ENCODE measurements at places on chromosomes 7 and 10. TPM values are rescaled to one million over a fixed set of nuclear protein-coding genes. Genes with fewer than 3 reads are reported as not detected.

DNA sequence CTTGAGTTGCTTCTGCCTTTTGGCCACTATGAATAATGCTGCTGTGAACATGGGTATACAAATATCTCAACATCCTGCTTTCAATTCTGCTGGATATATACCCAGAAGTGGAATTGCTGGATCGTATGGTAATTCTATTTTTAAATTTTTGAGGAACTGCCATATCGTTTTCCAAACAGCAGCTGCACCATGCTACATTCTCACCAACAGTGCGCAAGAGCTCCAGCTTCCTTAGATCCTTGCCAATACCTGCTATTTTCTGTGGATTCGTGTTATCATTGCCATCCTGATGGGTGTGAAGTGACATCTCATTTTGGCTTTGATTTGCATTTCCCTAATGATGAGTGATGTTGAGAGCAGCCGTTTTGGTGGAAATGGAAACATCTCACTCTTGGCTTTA, 26.7 kb downstream of the FRMD4A start:
- no peak for DNase-seq
- no peak overlapping the region for H3K4me3 ChIP-seq
- H3K27me3 ChIP-seq, result no peaks in the 10 kb centered on the region
- no peaks in the 10 kb centered on the region for H3K36me3 ChIP-seq

- no peak overlapping the region for H3K27ac ChIP-seq
- no peak for DNase-seq
- H3K36me3 ChIP-seq, result peaks cover 33% of the 10 kb centered on the region
- no peak overlapping the region for H3K4me3 ChIP-seq
Measured at GRCh38 chr7:47954231-47954911, 6.1 kb upstream of the PKD1L1 start.

DNA sequence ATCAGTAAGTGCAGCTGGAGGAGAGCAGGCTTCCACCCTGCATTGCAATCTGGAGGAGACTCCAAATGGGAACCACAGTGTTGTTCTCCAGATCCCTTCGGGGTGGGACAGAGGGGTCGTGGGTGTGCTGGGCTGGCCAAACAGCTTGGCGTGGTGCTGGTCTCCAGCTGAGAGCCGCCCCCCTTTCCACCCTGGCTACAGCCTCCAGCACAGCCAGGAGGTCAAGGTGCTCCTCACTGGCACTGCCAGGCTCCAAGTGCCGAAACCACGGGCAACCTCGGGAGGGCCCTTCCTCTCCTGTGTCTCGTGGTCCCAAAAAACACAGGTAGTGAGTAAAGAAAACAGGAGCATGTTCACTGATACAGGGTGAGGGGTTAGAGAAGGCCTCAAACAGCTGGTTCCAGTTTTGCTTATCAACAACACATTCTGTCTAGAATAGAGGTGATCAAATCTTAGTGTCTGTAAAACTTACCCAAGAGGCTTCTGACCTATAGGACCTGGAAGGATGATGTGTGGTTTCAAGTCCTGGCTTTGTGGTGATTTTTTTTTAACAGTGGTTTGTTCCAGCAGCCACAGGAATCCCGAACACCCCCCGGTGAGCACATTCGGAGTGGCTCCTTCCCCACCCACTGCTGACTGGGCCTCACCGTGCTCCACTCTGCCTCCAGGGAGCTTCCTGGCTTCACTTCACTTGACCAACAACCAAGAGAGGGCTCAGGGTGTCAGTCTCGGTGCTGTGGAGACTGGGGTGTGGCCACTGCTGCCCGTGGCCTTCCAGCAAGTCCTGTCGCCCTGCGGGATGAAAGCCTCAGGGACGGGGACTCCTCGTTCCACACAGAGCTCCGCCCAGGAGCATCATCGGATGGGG, 31.2 kb upstream of the EN2 start:
- no peak overlapping the region for H3K4me3 ChIP-seq
- no peak overlapping the region for H3K27ac ChIP-seq
- H3K27me3 ChIP-seq, result no peaks in the 10 kb centered on the region

Gene FOXP2
- 24.1 TPM for total RNA-seq

GRCh38 chr10:29809383-29809782, 174.6 kb upstream of the SVIL start:
- H3K4me1 ChIP-seq, result peaks cover 2% of the 10 kb centered on the region
- H3K27me3 ChIP-seq, result no peaks in the 10 kb centered on the region
- H3K4me3 ChIP-seq, result no peak overlapping the region

Gene CALHM3
- total RNA-seq, result 0.30 TPM

- H3K36me3 ChIP-seq, result no peaks in the 10 kb centered on the region
- no peak overlapping the region for H3K27ac ChIP-seq
- H3K4me3 ChIP-seq, result no peak overlapping the region
- H3K27me3 ChIP-seq, result no peaks in the 10 kb centered on the region
- H3K4me1 ChIP-seq, result no peaks in the 10 kb centered on the region
- no peak for DNase-seq
Measured at GRCh38 chr10:23035569-23035968, 59.8 kb upstream of the MSRB2 start.

Data from upper lobe of left lung (tissue), 6 donors.